ENCODE measurements at places on chromosomes 11 and 22. TPM values are rescaled to one million over a fixed set of nuclear protein-coding genes. Genes with fewer than 3 reads are reported as not detected.
A peak's percentile ranks its signal among the peaks of the same experiment; 100 is the strongest.

- DNase-seq = no peak
These were observed 11.6 kb downstream of the APOL5 start for GRCh38 chr22:35729309-35729698.

- no peak for DNase-seq
These were observed 466 bp downstream of the FAM168A start for GRCh38 chr11:73597336-73597955.

GRCh38 chr11:123392431-123392830 lies 37.6 kb upstream of the GRAMD1B start:
- DNase-seq = no peak

DNA sequence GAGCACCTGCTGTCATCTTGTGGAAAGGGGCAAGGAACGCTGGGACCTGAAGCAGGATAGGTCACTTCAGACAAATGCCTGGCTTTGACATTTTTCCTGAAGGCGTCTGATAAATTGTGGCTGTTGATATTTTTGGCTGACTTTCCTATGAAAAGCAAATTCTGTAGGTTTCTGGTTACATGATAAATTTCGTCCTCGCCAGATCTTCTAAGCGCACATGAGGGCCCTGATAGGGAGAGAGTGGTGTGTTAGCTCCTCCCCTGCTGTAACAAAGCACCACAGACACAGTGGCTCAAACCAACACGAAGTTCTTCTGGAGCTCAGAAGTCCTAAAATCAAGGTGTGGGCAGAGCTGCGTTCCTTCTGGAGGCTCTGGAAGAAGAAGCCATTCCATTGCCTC lies 19.6 kb downstream of the APOL4 start:
- DNase-seq = no peak

- peak; percentile 14 for DNase-seq
These were observed 262.5 kb downstream of the DCDC1 start for GRCh38 chr11:31106968-31107576.

- no peak for DNase-seq
These were observed 87.1 kb downstream of the CEP164 start for GRCh38 chr11:117414724-117415123.

DNA sequence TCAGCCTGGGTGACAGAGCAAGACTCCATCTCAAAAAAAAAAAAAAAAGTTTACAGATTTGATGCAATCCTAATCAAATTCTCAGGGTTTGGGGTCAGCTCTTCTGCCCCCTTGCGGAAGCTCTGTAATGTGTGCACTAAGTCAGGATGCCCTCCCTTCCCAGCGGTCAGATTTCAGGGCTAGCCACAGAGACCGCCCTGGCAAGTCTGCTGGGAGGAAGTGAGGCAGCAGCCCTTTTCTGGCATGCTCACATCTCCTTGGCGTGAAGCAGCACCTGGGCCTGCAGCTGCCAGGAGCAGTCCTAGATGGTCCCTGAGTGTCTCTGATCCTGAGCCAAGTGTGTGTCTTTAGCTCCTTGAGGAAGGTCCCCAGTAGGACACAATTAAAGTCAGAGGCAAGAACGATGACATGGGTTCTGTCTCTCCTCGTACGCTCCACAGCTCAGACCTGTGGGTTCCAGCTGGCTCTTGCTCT lies 10.9 kb upstream of the APOBEC3C start:
- peak; percentile 51 for DNase-seq

DNA sequence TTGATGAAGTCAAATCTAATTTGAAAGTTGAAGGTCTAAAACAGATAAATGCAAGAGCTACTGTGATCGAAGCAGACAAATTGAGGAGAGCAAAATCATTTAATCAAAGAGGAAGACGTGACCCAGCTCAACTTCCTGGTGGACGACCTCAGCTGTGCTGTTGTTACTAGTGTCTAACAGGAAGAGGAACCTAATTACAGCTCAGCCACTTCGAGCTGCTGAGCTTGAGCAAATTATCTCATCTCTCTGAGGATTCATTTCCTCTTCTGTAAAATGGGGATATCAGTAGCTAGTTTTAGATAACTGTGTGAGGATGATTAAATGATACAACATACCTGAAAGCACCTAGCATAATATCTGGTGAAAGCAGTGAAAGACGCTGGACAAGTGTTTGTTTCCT lies 48.6 kb upstream of the OLFML1 start:
- no peak for DNase-seq

GRCh38 chr11:76880314-76880713 lies 19.6 kb downstream of the ACER3 start:
- DNase-seq = no peak

- DNase-seq = no peak
These were observed 45.4 kb upstream of the CALCB start for GRCh38 chr11:15027956-15028355.

GRCh38 chr11:10348650-10349280 lies 43.9 kb downstream of the ADM start:
- DNase-seq = no peak

- no peak for DNase-seq
These were observed 24.7 kb downstream of the LDLRAD3 start for GRCh38 chr11:35968386-35969088.

DNA sequence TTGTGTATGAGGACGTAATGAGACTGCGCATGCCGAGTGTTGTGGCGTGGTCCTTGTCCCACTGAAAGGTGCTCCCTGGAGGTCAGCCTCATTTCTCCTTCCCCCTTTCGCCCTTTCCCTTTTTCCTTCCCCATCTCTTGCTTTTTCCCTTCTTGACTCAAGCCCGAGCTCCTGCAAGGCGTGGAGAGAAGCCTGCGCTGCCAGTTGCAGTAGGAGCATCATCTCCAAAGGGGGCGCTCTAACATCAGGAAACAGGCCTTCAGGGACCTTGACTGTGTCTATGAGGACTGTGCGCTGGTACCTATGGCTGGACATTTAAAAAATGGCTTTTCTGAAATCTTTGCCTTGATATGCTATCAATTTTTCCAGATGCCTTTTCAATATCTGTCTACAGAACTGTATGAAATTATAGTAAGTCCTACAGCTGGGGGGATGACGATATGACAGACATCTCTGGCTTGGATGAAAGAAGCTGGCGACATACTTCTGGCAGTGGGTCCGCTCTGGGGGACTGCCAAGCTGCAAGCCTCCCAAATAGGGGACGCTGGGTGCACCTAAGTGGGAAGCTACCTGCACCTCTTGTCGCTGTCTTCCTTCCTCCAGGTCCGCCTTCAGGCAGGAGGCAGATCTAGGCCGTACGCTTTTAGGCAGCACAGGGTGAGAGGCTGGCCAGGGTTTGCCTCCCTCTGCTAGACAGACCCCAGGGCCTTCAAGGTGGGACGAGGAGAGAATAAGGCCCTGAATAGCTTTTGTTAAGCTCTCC lies 96.5 kb downstream of the NXPE2 start:
- DNase-seq = no peak

DNA sequence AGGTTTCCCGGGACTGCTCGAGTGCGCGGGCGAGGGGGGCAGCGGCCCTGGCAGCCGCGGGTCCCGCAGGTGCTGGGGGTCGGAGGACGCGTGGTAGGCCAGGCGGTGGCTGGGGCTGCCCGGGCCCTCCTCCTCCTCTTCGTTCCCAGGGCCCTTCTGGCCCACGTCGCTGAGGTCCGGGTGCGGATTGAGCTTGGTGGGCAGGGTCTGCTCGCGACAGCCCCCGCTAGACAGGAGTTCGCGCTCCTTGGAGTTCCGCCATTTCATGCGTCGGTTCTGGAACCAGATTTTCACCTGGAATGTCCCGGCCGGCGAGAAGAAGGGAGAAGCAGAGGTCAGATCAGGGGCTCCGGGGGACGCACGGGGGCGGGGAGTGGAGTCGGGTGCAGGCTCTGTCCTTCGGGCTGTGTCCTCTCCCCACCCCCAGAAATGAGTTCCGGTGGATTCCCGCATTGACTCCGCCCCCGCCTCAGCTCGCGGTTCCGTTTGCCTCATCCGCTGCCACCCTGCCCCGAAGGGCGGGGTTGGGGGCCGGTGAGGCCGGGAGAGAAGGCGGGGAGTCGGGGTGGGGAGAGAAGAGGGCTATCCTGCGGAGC lies 3.9 kb downstream of the DBX1 start:
- DNase-seq = no peak

DNA sequence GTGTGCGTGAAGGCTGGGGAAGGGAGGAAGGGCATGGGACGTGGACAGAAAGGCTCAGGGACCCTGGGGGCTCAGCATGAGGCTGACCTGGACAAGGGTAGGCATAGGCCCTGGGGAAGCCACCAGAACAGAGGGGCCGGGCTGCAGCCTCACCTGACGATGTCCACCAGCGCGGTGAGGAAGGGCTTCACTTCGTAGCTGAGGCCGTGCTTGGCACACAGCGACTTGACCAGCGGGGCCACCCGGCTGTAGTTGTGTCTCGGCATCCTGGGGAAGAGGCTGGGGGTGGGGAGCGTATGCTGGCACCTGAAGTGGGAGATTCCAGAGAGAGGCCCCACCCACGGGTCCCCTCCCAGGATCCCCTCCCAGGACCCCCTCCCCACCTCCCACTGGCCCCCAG lies 15.6 kb downstream of the FADS3 start:
- DNase-seq = no peak

GRCh38 chr22:37633089-37633624 lies 6.3 kb upstream of the SH3BP1 start:
- peak; percentile 71 for DNase-seq

DNA sequence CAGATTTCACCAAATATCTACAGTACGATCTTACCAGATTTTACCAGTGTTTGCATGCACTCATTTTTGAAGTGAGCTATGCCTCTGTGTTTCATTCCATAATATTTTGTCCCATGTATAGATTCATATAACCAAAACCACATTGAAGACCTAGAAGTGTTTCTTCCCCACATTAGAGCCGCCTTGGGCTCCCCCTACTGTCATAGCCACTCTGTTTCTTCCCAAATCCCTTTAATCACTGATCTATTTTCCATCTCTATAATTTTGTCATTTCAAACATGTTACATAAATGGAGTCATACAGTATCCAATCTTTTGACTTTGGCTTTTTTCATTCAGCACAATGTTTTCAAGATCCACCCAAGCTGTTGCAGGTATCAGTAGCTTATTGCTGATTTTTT lies 12.7 kb downstream of the MRGPRX3 start:
- DNase-seq = no peak

- DNase-seq = no peak
These were observed at the start of gene FGF3 for GRCh38 chr11:69818603-69819441. Gene FGF3, minus strand, starts transcription at chr11:69819416. Its CDS starts 483 bp downstream, at chr11:69818933.

- DNase-seq = no peak
These were observed 64.7 kb upstream of the TBCEL start for GRCh38 chr11:120959189-120959588.

- no peak for DNase-seq
These were observed 13.1 kb upstream of the TMEM123 start for GRCh38 chr11:102465696-102466095.

DNA sequence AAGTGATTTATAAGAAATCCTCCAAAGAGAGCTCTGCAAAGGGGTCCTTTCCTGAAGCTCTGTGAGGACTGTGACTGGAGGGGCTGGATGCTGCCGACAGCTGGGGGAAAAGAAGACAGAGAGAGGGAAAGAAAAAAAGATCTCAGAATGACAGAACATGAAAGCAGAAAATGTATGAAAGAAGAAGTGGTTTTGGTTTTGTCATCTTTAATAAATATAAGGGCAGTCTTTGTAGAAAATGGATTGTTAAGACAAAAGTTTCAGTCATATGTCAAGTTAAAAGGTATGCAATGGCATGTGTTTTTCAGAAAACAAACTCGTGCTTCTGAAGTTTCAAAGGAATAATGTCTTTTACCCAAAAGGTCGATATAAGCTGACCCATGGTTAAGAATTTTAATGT lies 105.5 kb downstream of the CCDC83 start:
- DNase-seq = no peak

- peak; percentile 39 for DNase-seq
These were observed 93.6 kb upstream of the CD44 start for GRCh38 chr11:35045236-35045820.

- no peak for DNase-seq
These were observed 105.0 kb downstream of the SHANK2 start for GRCh38 chr11:71147331-71147730.

DNA sequence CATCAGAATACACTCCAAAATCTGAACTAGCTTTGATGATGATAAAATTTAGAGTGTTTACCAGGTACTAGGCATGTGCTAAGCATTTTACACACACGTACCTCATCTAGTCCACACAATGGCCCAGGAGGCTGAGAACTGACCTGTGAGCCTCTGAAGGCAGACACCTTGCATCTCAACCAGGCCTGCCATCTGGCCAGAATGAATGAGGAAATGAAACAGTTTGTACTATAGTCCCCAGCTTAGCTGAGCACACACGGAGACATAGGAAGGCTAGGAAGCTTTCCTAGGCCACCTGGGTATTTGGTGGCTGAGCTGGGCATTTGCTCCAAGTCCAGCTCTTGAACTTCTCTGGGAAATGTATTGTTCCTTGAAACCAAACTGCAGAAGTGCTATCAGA lies 6.9 kb upstream of the SHANK3 start:
- no peak for DNase-seq

GRCh38 chr11:126355324-126355925 lies at the start of gene ST3GAL4:
Gene ST3GAL4, plus strand, starts transcription at chr11:126355686. Its CDS starts 50,470 bp downstream, at chr11:126406156.
- peak; percentile 44 for DNase-seq

DNA sequence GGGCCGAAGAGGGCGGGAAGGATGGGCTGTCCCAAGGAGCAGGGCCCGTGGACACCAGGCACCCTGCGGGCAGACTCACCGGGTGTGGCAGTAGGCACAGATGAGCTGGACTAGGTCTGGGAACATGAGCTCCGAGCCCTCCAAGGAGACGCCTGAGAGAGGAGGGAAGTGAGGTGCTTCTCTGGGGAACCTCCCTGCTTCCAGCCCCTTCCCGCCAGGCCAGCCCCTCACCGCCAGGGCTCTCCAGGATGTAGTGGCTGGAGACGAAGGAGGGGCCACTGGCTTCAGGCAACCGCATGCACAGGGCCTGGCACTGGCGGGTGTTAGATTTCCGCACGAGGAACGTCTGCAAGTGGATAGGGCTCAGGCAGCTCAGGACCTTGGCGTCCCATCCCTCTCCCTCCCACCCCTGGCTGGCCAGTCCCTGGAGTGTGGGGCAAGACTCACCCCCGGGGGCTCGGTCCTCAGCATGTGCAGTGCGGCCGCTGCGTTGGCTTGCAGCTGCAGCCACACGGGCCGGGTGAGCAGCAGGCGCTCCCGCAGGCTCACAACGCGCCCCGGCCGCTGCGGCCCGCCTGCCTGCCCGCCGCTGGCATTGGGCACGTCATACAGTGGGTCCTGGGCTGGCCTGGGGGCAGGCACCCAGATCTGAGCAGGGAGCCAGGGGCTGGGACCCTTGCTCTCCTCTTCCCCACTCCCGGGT lies 552 bp downstream of the RIN1 start:
- DNase-seq = no peak

The NXPE1 gene
- not detected for total RNA-seq

The ALDH3B1 gene
- 0.98 TPM for total RNA-seq

The MYOD1 gene
- not detected for total RNA-seq

The OR8A1 gene
- not detected for total RNA-seq

The IGLL1 gene
- not detected for total RNA-seq

The BRD1 gene
- 45.8 TPM for total RNA-seq

The ESAM gene
- total RNA-seq = 2.3 TPM

The MRGPRX3 gene
- not detected for total RNA-seq

The FGF19 gene
- not detected for total RNA-seq

The YPEL1 gene
- 3.0 TPM for total RNA-seq

The MISFA gene
- 2.6 TPM for total RNA-seq

Measured in activated B cell treated with CpG ODN at 0.5 μM for 24 hours (primary cell).